ENCODE measurements at places on chromosomes 5 and 9. TPM values are rescaled to one million over a fixed set of nuclear protein-coding genes. Genes with fewer than 3 reads are reported as not detected.

GRCh38 chr9:132647355-132647754 is 22.4 kb downstream of the DDX31 start:
- DNase-seq = no peak

- no peak for DNase-seq
Observed at GRCh38 chr5:34684281-34684979, 28.3 kb downstream of the RAI14 start.

DNA sequence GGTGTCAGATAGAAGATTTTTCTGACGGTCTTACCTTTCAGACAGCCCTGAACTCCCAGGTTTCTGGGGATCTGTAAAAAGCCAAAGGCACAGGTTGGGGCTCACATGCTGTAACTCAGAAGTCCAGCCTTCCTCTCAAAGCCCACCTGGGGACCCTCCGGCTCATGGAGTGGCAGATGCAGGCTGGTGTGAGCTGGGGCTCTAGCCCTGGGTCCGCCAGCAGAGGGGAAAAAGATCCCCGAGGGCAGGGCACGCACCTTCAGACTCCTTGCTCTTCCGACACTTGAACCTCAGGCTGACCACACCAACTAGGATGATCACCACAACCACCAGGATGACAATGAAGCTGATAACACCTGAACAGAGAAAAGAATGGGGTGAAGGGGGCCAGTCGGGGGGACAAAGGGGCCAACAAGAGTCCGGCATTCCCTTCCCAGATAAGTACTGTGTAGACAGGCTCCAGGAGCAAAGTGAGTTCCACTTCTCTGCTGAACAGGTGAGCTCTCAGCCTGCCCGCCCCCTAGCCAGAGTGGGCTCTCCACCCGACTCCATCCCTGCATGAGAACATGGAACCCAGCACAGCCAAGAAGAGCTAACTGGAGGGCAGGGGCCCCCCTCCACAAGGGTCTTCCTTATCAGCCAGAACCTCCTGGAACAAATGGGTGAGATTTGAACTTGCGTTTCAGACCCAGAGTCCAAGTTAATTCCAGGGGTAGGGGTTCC is 7.8 kb downstream of the ECSCR start:
- no peak for DNase-seq

GRCh38 chr9:34687276-34688030 is 3.6 kb downstream of the CCL19 start:
- DNase-seq = no peak

- DNase-seq = no peak
Observed at GRCh38 chr5:66012271-66012670, 85.9 kb downstream of the ERBIN start.

MELK gene
- not detected for total RNA-seq

GRCh38 chr5:118068886-118069285 is 919.5 kb downstream of the DTWD2 start:
- DNase-seq = no peak
